ENCODE measurements at places on chromosomes 16 and 17. TPM values are rescaled to one million over a fixed set of nuclear protein-coding genes. Genes with fewer than 3 reads are reported as not detected.

- DNase-seq: no peak
Observed at GRCh38 chr17:82415336-82415735, 2.8 kb upstream of the HEXD start.

- peak; percentile 60 for DNase-seq
Observed at GRCh38 chr17:61926826-61927207, 965 bp downstream of the INTS2 start.

DNA sequence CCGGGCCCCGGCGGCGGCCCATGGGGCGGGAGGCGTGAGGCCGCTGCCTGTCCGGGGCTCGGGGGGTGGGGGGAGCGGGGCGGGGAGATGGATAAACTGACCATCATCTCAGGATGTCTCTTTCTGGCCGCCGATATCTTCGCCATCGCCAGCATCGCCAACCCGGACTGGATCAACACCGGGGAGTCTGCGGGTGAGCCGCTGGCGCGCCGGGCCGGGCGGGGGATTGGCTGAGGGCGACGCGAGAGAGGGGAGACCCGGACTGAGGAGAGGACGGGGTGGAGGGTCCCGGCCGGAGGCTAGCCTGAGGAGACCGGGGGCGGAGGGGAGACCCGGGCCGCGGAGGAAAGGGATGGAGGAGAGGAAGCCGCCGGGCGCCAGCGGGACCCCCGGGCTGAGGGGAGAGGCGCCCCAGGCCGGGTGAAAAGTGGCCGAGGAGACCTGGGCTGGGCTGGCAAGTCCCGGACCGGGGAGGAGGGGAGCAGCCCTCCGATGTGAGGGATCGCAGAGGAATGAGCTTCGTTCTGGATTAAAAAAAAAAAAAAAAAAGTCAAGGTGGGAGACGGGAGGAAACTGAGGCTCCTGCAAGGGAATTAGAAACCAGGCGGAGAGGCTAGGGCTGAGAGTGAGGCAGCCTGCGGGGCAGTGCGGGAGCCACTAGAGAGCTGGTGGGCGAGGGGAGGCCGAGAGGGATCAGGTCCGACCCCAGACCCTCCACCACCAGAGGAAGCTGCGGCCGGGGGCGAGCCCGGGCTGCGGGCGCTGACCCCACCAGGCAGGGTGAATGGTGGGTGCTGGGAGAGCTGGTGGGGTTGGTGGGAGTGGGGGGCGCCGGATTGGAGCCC lies 526 bp downstream of the MOSMO start:
- peak; percentile 89 for DNase-seq

DNA sequence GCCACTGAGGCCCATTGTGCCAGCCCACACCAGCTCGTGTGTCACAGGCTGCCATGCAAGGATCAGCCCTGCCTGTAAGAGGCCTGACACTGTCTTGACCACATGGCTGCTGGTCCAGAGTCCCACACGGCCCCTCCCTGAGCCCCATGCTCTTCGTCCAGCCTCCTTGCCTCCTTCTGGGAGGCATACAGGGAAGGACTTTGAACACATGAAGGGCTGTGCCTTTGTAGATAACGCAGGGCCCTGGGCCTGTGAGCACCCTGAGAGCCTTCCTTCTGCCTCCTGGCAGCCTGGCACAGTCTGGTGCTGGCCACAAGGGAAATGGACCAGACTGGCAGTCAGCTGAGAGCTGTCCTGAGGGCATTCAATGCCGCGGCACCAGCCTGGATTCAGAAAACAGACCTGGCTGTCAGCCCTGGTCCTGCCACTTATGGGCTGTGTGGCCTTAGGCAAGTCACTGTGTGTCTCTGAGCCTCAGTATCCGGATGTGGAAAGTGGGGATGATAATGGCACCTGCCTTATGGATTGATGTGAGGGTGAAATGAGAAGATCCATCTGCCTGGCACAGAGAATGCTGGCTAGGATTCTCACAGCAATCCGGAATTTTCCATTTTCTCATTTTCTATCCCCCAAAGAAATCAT lies 19.2 kb upstream of the SPNS2 start:
- DNase-seq: peak; percentile 67

- DNase-seq: no peak
Observed at GRCh38 chr17:82457929-82458178, 687 bp upstream of the NARF start.

The NDUFB10 gene
- total RNA-seq: 109 TPM

The G6PC1 gene
- not detected for total RNA-seq

The ARHGDIG gene
- not detected for total RNA-seq

The CTRL gene
- total RNA-seq: 0.59 TPM
